ENCODE measurements at places on chromosomes 5 and 9.

- no peak for DNase-seq
These were observed 51.5 kb upstream of the IQGAP2 start for GRCh38 chr5:76351577-76351976.

DNA sequence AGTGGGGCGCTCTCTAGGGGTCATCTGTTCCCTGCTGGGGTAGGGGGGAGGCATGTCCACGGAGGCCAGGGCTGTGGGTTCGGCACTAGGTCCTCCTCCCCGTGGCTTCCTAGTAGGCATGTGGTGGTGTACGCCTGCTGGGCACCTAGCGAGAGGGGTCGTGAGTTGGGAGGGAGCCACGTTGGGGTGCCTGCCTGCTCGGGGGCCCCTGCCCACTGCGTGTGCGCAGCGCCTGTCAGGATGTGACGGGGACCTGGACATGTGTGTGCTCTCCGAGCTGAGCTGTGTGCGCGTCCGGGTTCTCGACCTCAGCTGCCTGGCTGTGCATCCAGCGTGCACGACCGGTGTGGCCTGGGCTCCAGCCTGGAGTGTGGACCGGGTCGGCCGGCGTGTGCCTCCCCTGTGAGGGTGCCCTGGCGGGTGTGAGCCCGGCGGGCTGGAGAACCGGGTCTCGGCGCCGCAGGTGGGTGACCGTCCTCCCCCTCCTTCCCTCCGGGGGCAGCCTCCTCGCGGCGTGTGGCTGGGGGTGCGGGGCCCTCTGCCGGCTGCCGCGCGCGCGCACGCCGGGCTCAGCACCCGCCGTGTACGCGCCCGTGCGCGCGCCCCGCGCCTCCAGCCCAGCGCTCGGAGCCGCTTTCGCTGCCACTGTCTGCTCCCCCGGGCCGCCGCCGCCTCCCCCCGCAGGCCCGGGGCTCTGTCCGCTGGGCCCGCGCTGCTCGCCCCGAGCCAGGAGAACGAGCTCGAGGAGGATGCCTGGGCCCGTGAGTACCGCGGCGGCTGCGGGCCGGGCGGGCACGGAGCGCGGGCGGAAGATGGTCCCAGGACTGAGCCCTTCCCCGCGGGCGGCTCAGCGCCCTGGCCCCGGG, at the start of gene PRR7:
TSS of gene PRR7 (plus strand) at position 615 of the 866 bp plus-strand sequence. CDS start 8,254 bp downstream, outside the sequence.
- peak; percentile 78 for DNase-seq

DNA sequence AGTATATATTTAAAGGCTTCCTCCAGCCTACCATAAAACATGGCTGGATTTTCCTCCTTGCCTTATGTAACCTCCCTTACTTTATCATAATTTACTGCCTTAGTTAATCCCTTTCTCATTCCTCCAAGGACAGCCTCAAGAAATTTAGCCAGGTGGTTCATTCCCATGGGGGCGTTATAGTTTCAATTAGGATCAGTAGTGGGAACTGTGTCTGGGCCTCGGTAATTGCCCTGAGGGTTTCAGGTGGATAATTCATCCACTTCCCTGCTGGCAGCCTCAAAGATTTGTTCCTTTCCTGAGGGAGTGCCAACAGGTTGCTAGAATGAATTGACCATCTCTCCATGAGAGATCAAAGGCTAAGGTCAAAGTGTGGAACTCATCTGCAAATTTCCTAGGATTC, 4.3 kb upstream of the GM2A start:
- no peak for DNase-seq

DNA sequence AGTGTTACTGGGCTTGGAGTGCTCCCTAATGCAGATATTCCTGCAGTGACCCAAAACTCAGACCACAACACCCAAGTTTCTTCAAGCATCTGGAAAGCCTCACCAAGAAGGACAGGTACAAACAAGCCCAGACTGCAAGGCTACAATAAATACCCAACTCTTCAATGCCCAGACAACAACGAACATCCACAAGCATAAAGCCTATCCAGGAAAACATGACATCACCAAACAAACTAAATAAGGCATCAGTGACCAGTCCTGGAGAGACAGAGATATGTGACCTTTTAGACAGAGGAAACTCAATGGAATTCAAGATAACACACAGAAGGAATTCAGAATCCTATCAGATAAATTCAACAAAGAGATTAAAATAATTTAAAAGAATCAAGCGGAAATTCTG, 605.6 kb downstream of the PDE4D start:
- peak; percentile 91 for DNase-seq

GRCh38 chr9:87702921-87703320, 23.0 kb upstream of the CTSL start:
- DNase-seq = no peak

DNA sequence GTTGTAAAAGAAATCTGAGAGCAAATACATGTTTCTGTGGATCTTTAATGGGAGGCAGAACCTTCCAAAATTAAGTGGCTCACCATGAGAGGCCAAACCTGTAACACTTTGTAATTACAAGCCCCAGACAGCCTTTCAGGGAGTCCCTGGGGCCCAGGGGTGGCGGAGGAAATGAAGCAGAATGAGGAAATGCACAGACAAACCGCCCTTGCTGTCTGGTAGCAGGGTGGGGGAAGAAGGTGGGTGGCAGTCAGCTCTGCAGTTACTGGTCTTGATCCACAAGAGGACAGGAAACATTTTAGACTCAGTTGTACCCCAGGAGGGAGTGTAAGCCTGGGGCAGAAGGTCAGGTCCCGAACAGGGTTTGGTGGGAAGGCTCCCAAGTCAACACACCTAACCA, 6.5 kb downstream of the ARL14EPL start:
- no peak for DNase-seq

- DNase-seq = no peak
These were observed 249.4 kb downstream of the ACTL7B start for GRCh38 chr9:108606401-108606800.
